ENCODE measurements at places on chromosomes 5 and 9.

DNA sequence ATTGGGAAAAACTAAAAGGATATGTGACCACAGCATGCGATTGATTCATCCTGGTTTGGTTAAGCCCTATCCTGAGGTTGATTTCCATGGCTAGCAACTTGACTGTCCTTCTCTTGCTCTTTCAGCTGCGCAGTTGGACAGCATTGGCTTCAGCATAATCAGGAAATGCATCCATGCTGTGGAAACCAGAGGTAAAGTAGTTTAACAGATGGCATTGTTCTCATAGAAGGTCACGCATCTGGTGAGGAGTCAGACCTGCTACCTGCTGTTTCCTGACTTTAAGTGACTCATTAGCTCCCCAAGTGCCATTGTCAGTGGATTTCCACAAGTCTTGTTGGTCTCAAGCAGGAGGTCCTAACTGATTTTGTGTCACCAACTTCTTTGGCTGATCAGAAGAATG lies 266.9 kb downstream of the ARHGAP26 start:
- no peak for DNase-seq

DNA sequence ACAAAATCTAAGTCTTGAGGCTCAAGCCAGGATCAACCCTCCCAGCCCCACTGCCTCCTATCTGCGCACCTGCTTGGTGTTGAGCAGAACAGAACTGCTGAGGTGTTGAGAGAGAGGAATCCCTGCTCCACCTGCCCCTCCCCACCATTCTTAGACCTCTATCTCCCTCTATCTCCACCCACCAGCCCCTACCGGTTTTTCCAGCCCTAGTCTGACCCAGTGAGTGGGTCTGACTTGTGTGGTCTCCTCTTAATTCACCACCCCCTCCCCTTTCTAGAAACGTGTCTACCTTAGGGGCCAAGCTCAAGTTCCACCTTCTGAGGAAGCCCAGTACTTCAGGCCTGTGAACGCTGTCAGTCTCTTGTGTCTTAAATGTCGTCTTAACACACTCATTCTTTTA lies 93.7 kb downstream of the ARHGAP26 start:
- DNase-seq = no peak

GRCh38 chr9:18499980-18500379 lies 26.0 kb downstream of the ADAMTSL1 start:
- DNase-seq = no peak

GRCh38 chr9:100322954-100323536 lies 29.7 kb downstream of the TEX10 start:
- DNase-seq = peak; percentile 7

GRCh38 chr9:136438548-136439480 lies 831 bp downstream of the INPP5E start:
- no peak for DNase-seq

- no peak for DNase-seq
These were observed 20.2 kb downstream of the ARSB start for GRCh38 chr5:78964889-78965288.

DNA sequence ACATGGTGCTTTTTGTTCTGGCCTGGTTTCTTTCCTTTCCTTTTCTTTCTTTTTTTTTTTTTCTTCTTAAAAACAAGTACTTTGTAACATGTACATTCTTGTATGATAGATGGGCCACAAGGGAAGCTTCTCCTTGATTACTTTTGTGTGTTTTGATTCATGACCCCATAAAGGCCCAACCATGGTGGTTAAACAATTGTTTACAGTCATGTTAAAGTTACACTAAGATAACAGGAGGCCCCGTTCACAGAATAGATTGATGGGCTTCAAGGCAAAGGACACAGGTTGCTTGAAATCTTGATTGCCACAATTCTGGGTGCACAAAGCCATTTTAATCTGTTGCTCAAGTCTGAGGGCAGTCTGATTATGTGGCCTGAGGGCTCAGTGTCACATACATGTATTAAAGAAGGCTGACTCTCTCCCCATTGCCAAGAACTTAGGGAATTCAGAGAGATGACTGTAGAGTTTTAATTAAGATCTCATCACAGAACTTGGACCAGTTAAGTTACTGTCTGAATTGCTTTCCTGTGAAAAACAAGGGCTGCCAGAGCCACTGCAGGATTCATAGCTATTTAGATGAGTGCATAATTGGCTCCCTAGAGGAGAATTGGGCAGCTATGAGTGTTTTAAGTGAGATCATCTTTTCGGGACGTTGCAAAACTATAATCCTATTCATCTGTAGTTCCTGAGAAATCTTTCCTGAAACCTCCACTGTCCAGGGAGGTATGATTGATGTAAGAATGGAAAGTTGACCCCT lies 163.4 kb downstream of the TLE4 start:
- peak; percentile 8 for DNase-seq

DNA sequence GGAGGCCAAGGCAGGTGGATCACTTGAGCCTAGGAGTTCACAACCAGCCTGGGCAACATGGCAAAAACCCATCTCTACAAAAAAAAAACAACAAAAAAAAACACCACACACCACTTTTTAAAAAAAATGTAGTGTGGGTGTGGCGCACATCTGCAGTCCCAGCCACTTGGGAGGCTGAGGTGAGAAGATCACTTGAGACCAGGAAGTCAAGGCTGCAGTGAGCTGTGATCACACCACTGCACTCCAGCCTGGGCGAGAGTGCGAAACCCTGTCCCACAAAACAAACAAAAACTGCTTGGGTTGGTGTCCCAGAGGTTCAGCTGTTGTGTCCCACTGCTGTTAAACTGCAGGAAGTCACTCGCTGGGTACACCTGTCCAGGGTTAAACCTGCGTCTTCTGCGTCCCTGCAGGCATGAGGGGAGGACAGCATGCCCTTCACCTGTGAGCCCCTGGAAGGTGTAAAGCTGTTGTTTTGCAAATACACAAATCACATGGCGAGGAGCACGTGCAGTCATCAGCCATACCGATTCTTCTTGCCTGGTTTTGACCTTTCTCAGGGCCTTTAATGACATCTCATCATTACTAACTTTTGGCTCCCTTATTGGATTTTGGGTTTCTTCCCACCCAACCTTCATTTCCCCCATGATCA lies 29.3 kb upstream of the CLPTM1L start:
- no peak for DNase-seq

DNA sequence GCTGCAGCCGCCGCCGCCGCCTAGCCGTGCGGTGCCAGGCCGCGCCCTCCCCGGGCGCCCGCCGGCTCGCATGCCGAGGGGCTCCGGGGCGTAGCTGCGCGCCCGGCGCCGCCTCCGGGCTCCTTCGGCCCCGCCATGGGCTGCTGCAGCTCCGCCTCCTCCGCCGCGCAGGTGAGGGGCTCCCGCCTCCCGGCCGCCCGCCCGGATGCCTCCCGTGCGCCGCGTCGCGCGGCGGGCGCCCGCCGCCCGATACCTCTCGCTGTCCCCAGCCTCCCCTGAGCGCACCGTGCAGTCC lies 230 bp downstream of the SLC44A1 start:
- no peak for DNase-seq

DNA sequence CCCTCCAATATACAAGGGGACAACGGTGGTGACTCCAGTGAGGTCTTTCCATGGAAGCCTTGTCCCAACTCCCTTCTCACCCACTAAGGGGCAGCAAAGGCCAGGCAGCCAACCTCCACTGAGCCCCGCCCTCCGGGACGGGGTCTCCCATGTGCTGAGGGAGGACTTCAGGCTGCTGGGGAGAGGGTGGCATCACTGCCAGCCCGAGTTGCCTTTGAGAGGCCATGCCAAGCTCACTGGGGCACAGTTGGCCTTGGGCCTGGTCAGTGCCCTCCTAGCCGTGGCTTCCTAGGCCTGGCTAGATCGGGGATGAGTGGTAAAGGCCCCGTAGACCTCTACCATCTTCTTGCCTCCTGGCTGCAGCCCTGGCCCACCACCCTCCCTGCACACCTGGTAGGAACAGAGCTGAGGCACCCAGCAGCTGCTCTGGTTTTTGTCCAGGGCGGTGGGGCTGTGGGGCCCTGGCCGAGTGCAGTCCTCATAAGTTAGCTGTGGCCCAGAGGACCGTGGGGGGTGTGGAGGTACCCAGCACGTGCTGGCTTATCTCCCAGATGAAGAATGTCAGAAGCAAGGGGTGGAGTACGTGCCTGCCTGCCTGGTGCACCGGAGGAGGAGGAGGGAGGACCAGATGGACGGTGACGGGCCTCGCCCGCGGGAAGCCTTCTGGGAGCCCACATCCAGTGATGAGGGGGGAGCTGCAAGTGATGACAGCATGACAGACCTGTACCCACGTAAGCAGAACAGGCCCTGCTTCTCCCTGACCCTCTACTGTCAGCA lies 3.2 kb downstream of the SURF2 start:
- DNase-seq = no peak

DNA sequence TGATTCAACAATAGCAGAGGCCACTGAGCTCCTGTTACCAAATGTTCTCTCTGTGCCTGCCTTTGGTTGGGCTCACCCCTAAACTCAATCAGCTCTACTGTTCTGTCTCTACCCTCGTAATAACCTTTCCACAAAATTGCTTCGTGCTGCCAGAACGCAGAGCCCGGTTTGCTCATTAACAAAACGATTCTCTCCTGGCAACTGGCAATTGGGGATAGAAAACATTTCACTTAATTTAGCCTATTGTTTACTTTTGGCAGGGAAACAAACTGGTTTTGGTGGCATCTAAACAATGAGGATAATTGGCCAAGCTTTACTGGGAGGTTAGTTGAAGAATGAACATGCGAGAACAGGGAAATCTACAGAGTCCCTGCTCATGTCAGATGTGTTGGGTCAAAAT lies 56.6 kb downstream of the SLC28A3 start:
- DNase-seq = no peak

DNA sequence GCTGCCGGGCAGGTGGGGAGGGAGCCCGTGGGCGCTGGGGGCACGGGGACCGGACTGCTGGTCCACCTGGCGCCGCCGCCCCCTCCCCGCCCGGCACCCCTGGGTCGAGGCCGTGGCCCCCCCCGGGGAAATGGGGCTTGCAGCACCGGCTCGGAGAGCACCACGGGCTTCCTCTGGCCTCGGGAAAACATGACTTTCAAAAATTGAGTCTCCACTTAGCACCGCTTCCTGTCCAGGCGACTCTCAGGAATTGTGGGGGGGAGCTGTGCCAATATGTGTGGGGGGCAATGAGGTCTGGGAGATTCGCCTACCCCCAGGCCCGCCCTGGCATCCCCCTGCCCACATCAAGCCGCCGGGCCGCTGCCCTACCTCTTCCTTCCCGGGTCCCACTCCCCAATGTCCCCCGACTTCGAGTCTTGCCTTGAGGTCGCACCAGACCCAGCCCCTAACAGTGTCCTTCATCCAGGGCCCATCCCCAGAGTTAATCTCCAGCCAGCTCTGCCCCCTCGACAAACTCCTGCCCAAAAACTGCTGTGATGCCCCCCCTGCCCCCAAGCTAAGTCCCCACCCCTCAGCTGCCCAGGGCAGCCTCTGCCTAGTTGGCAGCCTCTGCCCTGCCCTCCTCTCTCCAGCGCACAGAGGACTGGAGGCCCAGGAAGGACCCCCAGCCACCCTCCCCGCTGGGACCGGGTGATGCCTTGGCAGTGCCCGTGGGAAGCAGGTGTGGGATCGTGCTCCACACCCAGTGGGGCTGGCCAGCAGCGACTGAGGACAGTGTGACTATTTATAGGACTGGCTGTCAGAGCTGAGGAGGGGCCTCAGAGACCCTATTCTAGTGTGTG lies 3.9 kb downstream of the EGFL7 start:
- no peak for DNase-seq

DNA sequence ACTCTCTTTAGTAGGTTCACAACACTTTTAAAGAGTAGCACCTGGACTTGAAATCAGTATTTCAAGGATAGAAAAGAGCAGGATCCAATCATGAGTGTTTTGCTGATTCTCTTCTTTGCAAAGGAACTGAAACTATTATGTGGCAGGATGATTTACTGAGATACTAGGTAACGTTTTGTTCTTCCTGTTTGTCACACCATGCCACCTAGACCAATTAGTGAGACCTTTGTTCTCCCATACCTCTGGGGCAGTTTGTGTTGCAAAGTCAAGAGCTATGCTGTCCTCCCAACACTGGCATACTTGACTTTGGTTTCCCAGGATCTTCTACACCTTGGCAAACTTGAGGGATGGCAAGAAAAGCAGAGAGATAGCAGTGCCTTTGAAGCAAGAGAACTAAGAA lies 43.4 kb downstream of the PPP1R2B start:
- DNase-seq = no peak

DNA sequence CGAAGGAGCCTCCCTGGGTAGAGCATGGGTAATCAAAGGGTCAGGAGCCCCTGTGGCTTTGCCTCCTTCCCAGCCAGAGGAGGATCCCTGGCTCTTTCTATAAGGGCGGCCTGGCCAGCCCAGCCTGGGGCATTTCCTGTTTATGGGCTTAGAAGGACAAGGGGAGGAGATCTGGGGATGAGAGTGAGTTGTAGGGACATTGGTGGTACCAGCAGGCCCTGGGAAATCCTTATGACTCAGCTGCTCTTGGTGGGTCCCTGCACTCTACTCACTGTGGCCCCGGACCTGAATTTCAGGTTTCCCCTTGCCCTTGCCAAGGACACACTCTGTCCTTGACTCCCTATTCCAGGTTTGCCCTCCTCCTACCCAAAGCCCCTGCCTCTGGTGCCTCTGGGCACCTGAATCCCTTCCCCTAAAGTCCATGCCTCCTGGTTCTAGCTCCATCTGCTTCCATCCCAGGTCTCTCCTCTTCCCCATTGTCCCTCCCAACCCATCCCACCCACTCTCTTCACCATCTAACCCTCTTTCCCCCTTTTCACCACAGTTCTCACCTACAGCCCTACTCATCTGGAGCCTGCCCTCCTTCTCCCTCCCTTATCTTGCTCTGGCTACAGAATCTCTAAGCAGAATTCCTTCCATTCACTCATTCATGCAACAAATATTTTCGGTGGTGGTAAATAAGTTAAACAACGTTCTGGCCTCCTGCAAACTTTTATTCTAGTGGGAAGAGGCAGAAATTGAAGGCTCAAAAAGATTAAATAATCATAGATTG lies 34.9 kb downstream of the PCDH1 start:
- no peak for DNase-seq

- no peak for DNase-seq
These were observed 26.9 kb upstream of the SYK start for GRCh38 chr9:90774682-90775081.

- DNase-seq = no peak
These were observed 3.3 kb upstream of the CXXC5 start for GRCh38 chr5:139644646-139645429.

- DNase-seq = no peak
These were observed 794.5 kb upstream of the CDH9 start for GRCh38 chr5:27832886-27833285.

DNA sequence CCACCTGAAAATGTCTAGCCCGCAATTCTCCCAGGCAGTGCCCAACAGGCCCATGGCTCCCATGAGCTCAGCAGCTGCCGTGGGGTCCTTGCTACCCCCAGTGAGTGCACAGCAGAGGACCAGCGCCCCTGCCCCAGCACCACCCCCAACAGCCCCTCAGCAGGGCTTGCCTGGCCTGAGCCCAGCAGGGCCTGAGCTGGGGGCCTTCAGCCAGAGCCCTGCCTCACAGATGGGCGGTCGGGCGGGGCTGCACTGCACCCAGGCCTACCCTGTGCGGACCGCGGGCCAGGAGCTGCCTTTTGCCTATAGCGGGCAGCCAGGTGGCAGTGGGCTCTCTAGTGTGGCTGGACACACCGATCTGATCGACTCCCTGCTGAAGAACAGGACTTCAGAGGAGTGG lies 19.3 kb upstream of the LTC4S start:
- DNase-seq = no peak

- DNase-seq = peak; percentile 29
These were observed 5.1 kb downstream of the TLN1 start for GRCh38 chr9:35726931-35727330.

GRCh38 chr5:75566710-75567309 lies 44.4 kb upstream of the ANKDD1B start:
- DNase-seq = peak; percentile 87

GRCh38 chr9:90002397-90003271 lies 397.8 kb downstream of the GADD45G start:
- DNase-seq = no peak

All from AG09309 (cell line).